Fibroblast of upper back skin (primary cell): ENCODE measurements at places on chromosomes 13 and 19.

GRCh38 chr19:14748601-14749000 lies 29.8 kb downstream of the ADGRE2 start:
- DNase-seq = no peak

DNA sequence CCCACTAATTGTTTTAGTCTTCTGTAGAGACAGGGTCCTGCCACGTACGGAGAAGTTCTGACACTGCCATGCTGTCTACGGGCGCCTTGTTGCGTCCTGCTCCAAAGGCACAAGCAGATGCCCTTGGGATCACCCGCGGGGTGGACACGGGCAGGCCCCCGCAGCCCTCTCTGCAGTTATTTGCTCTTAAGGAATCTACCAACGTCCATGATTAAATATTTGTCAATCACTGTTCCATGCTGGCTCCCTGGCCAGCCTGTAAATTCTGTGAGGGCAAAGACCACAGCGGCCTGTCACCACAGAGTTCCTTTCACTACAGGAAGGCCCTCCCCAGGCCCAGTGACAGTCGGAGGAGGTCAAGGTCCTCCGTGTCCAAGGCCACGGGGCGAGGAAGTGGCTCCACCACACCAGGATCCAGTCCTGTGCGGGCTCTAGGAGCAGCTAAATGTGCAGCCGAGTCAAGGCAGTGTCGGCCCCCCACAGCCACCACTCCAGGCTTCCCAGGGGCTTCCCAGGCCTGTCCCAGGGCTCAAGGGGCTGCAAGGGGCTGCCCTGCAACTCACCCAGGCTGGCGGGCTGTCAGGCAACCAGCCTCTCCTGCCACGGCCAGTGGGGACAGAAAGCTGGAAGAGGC lies 2.1 kb downstream of the RNF126 start:
- DNase-seq = no peak

DNA sequence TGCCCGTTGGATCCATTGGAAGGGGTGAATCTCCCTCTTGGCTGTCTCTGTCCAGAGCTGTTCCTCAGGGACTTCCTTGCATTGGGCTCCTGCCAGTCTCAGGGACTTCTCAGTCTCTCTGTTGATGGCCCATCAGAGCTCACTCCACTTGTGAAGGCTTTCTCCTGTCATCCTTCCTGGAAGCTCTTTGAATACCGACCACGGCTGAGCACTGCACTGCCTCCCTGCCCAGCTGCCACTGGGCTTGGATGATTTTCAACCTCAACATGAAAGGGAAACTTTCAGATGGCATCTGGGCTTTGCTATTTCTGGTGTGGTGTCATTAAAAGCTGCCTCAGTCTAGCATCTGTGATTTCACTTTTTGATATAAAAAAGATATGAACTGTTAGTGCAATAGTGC lies 66.1 kb upstream of the ANKRD10 start:
- no peak for DNase-seq

GRCh38 chr13:108346376-108346775 lies 76.9 kb downstream of the TNFSF13B start:
- DNase-seq = no peak

GRCh38 chr19:6503407-6504201 lies 1.5 kb upstream of the TUBB4A start:
- no peak for DNase-seq

GRCh38 chr19:34244611-34245299 lies 9.6 kb upstream of the GARRE1 start:
- DNase-seq = no peak

DNA sequence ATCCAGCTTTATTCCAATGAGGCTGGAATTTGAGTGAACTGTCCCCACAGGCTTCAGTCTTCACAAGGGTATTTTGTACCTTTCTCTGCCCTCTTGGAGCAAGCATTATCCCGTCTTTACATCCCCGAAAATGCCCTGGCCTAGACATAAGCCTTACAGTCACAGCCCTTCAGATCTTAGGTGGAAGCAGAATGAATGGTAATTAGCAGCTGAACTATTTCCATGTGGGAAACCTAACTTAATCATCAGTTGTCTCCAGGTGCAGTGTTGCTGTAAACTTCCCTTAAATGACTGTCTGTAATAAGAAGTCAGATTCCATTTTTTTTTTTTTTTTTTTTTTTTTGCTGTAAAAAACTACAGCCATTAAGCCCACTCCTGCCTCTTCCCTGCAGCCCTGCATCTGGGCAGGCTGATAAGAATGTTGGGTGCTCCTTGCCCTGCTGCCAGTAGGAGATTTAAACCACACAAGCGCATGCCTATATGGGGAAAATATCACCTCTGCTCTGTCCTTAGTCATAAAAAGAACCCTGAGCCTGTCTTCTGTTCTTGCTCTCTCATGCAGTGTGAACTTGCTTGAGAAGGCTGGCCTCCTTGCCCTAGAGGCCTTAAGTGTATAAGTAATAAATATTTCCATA lies 426.8 kb upstream of the SLITRK5 start:
- DNase-seq = no peak
